ENCODE measurements at places on chromosomes 3 and 15.

DNA sequence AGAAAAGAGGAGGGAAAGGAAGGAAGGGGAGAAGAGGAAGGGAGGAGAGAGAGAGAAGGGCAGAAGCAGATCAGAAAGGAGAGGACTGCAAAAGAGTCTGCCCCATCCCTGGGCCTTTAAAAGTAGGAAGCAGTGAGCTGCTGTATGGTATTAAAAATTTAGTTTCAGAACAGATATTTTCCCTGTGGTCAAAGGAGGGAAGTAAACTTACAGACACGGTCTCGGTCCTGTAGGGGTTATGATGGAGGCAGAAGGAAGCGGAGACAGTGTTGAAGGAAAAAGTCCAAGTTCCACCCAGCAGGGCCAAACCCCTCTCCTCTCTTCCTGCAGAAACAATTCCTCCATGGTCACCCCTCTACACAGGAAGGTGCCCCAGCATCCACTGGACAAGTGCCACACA lies 122.0 kb upstream of the PROK2 start:
- no peak for DNase-seq

- DNase-seq = no peak
Measured at GRCh38 chr3:183151086-183151485, 11.4 kb downstream of the LAMP3 start.

DNA sequence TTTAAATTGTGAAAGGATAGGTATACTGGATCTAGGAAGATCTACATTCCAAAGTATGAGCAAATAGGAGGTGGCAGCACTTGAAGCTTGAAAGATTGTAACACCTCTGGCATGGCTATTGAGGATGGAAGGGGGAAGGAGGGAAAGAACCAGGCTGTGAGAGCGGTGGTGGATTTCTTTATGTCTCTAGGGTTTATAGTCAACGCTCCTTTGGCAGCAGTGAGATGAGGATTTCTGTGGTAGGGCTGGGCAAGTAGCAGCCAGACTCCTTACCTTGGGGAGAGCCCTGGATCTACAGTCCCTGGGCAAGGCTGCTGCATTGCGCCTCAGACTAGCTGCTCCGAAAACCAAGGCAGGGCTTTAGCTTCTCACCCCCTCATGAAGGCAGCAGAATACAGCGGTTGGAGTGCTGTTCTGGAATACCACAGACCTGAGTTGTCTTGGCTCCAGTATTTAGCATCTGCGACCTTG lies 53.2 kb downstream of the MEF2A start:
- DNase-seq = no peak

GRCh38 chr15:74616366-74616939 lies 817 bp downstream of the CLK3 start:
- DNase-seq = no peak

GRCh38 chr3:58848826-58849225 lies 182.3 kb upstream of the FAM3D start:
- DNase-seq = no peak

- no peak for DNase-seq
Measured at GRCh38 chr15:56492791-56493555, 28.0 kb upstream of the MNS1 start.

- no peak for DNase-seq
Measured at GRCh38 chr3:107216711-107217110, 160.5 kb upstream of the CCDC54 start.

DNA sequence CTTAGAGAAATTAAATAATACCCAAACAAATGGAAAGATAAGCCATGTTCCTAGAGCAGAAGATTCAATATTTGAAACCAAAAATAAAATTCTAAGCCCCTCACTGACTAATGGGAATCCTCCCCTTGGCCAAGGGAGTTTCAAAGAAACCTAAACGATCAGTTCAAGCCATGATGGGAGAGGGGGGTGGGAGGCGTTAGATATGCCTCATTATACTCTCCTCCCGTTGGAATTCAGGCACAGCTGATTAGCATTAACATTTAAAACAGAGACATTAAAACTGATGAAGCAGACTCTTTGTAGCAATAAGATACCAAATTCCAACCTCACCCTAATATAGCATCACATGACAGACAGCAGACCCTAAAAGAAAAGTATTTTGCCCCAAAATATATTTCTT lies 32.9 kb downstream of the OCA2 start:
- no peak for DNase-seq

DNA sequence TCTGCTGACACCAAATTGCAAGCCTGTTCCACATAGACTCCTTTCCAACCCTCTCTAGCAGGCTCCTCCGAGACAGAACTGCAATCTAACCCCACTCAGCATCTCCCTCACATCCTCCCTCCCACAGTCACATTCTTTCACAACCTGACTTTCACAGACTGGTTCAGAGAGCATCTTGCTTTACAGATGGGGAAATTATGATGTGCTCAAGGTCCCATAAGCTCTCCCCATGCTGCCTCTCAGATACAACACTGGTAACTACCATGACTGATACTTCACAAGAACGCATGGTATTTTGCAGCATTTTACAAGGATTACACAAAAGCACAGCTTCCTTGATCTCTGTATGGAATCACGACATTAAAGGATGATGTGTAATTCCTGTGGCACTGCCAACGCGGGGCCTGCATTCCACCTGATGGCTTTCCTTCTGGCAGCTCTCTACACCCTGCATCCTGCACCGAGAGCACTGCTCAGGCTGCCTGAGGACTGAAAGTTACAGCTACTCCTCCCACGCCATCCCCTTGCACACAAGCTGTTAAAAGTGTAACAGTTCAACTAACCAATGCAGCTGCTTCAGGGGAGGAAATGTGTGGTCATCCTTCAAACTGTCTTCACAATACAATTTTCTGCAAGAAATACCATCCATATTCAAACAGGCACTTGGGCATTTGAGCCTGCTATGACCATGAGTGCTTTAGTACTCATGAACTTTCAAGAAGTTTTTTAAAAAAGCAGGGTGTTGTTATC lies 27.6 kb downstream of the TBC1D2B start:
- DNase-seq = no peak

DNA sequence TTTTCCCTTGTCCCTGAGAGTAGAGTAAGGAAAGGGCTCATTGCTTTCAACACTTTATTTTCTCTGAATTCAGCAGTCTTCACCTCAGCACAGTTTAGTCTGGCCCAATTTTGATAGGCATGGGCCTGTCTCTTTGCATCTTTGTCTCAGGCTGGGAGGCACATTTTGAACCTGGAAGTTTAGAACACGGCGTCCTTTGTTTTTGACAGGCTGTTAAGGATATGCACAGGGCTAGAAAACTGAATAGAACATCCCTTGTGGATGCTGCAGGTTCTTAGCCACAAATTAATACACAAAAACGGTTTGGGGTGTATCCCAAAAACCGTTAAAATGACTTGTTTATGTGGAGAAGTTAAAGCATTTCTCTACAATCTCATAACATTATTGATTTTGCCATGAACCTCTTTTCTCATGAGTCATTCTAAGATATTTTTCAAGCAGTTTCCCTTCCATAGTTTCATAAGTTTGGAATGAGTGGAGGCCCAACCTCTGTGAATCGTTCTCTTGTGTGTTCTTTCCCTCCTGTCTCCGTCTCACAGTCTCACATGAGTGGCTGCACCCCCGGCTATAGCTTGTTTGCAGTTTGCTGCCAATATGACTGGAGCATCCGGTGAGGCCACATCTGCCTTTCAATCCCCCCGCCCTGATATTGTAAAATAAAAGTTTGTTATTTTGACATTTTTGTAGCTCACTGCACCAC lies 192.9 kb upstream of the EIF1B start:
- DNase-seq = no peak

DNA sequence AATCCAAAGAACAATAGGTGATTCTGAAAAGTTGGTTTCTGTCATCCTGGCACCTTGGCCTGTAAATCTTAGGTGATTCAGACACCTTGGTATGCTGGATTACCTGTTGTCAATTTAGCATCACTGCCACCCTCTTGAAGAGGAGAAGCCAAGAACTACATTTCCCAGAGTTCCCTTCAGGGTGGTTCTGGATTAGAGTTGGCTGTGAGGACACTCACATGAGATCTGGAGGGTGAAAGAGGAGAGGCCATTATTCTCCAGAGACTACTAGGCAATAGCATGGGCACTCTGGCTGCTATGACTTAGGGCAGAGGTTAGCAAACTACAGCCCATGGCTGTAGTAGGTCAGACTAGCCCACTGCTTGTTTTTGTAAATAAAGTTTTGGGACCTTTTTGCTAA lies 41.7 kb upstream of the CORO2B start:
- DNase-seq = no peak

DNA sequence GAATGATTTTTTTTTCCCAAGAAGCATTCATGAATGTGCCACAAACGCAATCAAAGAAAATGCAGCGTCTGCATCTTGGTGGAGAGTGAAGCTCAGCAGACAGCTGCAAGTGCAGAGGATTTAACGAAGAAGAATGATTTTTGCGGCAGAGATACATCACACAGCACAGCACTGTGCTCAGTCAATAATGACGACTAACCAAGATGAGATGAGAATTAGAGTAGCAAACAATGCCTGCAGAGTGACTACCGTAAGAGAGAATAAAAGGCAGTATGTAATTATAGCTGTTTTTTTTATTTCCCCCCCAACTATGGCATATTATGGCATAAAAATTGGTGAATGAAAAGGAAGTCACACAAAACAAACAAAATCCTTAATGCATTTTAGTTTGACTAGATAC lies 218.0 kb upstream of the ROBO1 start:
- no peak for DNase-seq

- DNase-seq = no peak
Measured at GRCh38 chr15:82663186-82663600, 16.0 kb upstream of the CPEB1 start.

GRCh38 chr3:156522673-156523072 lies 32.2 kb downstream of the SSR3 start:
- no peak for DNase-seq

DNA sequence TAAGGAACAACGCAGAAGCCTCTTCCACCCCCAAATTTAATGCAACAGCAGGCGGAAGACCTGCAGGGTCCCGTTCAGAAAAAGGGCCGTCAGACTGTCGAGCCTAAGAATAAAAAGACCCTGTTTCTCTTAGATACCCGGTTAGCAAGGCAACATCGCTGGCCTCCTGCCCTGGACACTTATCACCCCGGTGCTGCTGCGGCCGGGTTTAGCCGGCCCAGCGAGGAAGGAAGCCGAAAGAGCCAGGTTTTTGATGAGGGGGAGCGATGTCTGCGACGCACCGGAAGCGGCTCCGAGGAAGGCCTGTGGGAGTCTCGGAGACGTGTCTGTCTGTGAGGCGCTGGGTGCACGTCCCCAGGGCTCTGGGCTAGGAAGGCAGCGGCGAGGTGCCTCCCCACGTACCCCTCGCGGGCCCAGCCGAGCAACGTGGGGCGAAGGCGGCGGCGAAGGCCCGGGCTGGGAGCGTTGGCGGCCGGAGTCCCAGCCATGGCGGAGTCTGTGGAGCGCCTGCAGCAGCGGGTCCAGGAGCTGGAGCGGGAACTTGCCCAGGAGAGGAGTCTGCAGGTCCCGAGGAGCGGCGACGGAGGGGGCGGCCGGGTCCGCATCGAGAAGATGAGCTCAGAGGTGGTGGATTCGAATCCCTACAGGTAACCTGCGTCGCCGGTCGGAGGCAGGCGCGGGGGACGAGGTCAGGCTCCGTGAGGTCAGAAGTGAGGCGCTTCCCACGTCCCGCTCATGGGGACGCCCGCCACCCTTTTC lies at the start of gene UBA5:
Gene UBA5 (plus strand): TSS at position 278 of the 759 bp plus-strand sequence. CDS start 209 bp downstream, at position 487.
- peak; percentile 39 for DNase-seq

- no peak for DNase-seq
Measured at GRCh38 chr3:23575697-23576096, 230.1 kb upstream of the UBE2E1 start.

DNA sequence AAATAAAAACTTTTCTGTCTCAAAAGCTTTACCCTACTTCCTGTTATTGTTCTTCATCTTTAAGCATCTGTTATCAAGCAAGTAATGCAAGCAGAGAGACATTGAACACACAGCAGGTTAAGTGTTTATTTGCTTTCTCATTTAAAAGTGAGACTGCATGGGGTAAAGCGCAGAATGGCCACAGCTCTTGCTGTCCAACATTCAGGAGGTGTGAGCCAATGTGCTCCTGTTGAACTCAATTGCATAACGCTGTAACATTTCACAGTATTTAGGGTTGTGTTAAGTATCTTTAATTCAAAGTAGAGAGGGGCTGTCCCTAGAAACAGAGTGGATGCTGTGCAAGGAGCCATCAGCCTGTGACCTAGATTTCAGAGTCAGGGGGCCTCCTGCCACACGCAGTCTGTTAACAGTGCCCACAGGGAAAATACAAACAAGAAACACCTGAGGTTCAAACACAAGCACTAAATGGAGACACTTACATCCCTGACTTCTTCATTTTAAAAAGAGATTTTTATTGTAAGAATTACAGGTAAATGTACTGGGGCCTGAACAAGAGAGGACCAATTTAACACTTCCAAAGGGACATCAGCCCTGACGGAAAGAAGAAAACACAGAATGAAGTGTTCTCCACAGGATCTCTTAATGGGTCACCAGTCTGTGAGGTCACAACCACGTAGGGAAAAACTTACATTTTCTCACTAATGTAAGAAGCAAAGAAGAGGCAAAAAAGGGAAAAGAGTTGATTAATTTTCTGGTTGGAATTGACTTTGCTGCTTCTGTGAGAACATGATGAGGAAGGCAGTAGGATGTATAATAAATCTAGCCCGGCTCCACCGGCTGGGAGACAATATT lies 815.1 kb downstream of the VGLL3 start:
- DNase-seq = no peak

GRCh38 chr3:87201727-87202126 lies 25.4 kb upstream of the CHMP2B start:
- no peak for DNase-seq

DNA sequence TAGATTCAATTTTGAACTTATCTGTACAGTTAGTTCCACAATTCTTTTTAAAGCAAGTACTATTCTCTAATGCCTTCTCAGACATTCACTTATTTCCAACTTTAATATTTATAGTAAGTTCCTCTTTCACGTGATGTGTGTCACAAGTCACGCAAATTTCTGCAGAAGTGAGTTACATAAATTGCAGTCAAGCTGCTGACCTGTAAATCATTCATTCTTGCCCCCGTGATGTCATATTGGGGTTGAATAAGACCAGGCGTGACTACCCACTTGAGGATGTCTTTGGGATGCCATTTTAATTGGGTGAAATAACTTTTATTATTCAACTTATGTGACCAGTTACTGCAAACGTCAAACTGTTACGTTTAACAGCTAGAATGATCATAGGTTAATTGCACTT lies 15.1 kb downstream of the PPARG start:
- no peak for DNase-seq

DNA sequence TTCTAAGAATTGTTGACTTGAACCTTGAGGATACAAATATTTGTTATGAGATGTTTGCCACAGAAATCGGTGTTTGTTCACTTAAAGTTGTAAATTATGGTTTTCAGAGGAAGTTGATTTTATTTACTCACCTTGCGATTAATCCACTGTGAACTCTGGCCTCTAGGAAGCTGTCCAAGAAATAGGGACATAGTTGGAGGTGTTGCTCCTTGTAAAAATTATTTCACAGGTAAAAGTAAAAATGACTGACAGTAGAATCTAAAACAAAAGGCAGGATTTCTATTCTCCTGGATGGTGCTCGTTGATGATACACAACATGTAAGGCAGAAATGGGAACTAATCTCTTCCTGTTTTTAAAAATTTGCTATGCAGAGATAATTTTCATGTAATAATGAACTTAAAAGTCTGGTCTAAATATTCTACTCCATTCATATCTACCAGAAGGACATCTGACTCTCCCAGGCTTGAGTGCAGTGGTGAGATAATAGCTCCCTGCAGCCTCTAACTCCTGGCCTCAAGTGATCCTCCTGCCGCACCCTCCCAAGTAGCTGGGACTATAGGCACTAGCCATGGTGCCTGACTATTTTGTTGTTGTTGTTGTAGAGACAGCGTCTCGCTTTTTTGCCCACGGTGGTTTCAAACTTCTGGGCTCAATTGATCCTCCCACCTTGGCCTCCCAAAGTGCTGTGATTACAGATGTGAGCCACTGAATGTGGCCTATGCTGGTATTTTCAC lies 17.1 kb upstream of the LZTFL1 start:
- no peak for DNase-seq

- DNase-seq = no peak
Measured at GRCh38 chr3:129958755-129959154, 15.8 kb upstream of the TRH start.

All from NCI-H187 (cell line).